ENCODE measurements at places on chromosomes 16 and 17. TPM values are rescaled to one million over a fixed set of nuclear protein-coding genes. Genes with fewer than 3 reads are reported as not detected.

Gene MYH13
- total RNA-seq, result not detected

Gene SEZ6
- not detected for total RNA-seq

Gene XAF1
- 57.5 TPM for total RNA-seq

Gene C1QTNF1
- 45.2 TPM for total RNA-seq

Gene PIPOX
- total RNA-seq, result 0.83 TPM

Gene MGRN1
- total RNA-seq, result 26.1 TPM

Data from fibroblast of lung (primary cell).